ENCODE measurements at places on chromosomes 6 and 20.

DNA sequence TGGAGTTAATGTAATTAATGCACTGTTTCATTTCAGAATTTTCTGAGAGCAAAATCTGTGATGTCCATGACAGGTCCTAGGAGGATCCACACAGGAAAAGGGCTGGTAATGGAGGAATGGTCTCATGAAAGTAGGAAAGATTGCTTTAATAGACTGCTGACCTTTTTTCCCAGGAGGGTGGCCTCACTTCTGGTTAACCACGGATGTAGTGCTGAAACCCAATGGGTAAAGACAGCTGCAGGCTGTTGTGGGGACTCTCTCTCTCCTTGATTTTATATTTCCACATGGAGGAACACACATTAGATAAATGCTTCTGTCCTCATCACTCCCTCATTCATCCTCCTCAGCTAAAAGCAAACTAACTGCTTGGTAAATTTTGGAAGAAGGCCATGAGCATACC lies 23.6 kb upstream of the RIPOR2 start:
- DNase-seq, result no peak

DNA sequence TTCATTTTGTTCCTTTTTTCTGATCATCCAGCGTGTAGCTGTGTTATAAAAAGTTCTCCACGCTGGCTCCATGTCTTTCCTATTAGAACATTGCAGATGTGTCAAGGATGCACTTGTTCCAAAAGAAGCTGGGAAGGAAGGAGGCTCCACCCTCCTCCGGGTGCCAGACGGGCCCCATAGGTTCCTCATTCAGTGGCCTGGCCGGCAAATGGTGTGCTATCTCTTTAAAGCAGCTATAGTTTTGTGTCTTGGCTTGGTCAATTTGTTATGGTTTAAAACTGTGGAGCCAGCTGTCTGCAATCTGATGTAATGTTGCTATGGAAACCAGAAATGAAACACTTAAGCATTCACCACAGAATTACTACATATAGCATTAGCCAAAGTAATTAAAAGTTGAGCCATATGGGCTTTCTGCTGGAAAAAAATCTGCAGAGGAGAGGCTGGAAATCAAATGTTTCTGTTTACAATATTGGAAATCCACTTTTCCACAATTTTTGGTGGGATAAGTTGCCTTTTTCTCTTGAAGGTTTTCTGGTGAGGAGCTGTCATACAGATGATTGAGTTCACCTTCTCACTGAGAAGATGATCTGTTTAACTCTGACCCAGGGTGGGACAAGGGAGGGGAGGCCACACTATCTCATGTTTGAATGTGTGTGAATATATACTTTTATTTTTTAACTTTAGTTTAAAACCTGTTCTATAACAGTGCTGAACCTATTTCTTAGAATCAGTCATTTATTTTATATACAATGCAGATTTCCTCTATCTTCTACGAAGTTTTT lies 167.4 kb downstream of the SASH1 start:
- DNase-seq, result no peak

GRCh38 chr6:45668705-45669104 lies 291.0 kb upstream of the SUPT3H start:
- no peak for DNase-seq

GRCh38 chr20:58596750-58597248 lies 54.3 kb upstream of the STX16 start:
- no peak for DNase-seq

DNA sequence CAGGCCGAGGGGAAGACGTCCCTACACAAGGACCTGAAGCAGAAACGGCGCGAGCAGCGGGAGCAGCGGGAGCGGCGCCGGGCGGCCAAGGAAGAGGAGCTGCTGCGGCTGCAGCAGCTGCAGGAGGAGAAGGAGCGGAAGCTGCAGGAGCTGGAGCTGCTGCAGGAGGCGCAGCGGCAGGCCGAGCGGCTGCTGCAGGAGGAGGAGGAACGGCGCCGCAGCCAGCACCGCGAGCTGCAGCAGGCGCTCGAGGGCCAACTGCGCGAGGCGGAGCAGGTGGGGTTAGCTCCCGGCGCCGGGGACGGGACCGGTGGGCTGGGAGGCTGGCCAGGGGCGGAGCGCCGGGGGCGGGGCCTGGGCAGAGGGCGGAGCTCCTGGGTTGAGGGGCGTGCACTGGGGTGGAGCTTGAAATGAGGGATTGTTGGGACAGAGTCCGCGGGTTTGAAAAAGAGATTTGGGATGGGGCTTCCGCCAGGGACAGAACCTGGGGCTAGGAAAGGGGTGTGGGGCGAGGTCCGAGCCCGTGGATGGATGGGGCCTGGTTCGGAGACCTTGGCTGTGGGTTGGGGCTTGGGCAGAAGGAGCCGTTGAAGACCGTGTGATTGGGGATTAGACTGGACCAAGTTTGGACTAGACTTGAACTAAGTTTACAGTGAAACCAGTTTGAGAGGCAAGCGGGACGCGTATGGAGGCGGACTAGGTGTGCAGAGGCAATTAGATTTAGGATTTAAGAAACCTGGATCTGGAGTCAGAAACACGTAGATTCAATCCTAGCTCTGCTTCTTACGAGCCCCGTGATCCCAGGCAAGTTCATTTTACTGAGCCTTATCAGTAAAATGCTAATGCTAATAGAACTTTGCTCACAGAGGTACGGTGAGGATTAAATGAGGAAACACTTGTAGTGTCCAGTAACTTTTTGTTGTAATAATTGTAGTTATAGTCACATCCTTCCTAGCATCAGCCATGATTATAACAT lies 20.9 kb downstream of the DEF6 start:
- DNase-seq, result peak; percentile 25

GRCh38 chr6:26033941-26034354 lies 53.3 kb upstream of the HFE start:
- DNase-seq, result no peak

DNA sequence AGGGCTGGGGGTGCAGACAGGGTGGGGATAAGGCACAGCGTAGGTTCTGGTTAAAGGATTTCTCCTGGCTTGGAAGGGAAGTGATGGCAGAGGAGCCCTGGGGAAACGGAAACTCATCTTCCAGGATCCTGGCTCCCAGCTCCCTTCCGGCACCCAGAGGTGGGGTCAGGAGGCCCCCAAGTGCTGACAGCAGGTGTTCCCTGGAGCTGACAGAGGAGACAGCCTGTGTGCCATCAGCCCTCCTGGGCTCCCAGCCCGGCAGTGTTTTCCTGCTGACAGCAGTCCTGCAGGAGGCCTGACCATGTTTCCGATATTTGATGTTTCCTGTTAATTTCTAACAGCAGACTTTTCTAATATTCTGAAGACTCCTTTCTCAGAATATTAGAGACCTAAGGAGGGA lies 277.3 kb downstream of the TAF4 start:
- DNase-seq, result no peak

DNA sequence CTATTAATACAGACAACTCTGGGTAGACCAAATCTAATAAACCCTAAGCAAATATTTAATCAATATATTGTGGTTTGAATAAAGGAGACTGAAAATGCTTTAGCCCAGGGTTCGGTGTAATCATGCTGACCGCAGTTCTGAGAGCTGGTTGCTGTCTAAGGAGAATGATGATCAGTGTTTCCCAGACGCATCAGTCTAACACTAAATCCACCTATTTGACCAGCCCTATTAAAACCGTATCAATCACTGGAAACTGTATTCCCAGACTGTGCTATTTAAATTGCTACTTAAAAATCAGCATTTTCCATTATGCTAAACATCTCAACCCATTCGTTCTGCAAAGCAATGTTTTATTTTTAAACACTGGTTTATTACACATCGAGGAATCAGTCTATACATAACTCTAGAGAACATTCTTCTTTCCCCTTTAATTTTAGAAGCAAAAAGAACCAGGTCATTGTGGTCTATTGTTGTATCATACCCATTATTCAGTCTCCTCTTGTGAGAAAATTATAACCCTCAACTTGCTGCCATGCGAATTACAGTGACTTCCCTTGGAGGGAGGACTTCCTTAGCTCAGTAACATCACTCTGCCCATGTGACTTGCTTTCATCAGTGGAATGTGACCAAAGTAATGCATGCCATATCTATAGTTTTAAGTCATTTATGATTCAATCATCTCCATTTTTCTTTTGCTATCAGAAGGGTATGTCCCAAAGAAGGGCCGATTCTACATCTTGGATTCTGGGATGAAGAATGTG lies 515.2 kb upstream of the JAG1 start:
- no peak for DNase-seq

DNA sequence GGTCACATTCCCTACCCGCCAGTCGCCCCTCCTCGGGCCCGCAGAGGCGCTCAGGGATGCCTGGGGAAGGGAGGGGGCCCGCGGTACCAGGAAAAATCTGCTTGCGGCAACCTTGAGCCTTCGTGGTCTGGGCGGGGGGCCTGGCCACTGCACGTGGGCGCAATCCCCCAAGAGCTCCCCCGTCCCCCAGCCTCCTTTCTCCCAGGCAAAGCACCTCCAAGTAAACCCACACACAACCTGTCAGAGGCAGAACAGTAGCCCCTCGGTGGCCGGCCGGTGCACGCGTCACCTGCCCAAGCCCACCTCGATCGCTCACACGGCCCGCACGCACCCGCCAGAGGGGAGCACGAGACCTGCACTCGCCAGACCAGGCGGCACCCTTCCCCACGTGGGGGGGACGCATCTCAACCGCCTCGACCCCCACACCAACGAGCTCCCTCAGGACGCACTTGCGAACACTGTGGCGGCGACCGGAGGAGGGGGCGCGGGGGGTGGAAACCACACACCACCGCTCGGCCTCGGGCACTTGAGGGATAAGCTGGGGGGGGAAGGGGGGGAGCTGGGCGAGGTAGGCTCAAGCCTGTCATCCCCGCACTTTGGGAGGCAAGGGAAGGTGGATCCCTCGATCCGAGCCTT lies 1955.7 kb upstream of the DEFB115 start:
- no peak for DNase-seq

DNA sequence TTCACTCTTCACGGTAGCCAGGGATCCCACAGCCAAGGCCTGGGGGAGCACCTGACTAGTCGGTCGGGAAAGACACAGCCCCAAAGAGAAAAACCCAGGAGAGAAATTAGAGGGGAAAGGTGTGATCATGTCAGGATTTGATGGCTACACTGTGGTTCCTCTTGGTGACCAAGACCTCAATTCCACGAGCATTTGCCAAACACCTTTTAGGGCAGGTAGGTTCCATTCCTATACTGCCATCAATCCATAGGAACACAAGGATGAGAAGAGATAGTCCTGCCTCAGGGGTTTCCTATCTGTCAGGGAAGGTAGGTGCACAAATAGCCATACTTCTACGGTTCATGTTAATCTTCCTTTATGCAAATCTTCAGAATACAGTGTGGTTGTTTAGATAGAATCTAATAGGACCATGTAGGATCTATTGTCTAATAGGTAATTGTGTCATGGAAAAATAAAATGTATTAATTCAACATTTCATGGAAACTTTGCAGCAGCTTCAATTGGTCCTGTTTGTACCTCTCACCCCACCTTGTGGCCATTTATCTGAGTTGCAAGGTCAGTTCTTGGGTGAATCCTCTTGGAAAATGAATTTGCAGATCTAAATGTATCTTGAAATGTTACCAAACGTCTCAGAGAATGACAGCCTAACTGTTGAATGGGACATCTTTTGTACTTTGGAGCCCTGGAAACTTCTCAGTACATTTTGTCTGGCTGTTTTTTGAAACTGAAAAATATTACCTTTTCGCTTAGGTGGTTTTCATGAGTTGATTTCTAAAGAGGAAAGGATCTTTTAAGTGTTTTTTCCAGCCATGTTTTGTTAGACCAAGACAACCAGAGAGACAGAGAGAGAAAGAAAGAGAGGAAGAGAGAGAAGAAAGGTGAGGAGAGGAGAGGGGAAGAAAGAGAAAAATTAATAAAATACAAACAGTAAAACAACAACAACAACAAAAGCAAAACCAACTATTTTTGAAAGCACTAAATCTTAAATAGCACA lies 33.7 kb upstream of the IYD start:
- no peak for DNase-seq

- DNase-seq, result no peak
Observed at GRCh38 chr20:57265336-57265996, 975 bp downstream of the BMP7 start.

DNA sequence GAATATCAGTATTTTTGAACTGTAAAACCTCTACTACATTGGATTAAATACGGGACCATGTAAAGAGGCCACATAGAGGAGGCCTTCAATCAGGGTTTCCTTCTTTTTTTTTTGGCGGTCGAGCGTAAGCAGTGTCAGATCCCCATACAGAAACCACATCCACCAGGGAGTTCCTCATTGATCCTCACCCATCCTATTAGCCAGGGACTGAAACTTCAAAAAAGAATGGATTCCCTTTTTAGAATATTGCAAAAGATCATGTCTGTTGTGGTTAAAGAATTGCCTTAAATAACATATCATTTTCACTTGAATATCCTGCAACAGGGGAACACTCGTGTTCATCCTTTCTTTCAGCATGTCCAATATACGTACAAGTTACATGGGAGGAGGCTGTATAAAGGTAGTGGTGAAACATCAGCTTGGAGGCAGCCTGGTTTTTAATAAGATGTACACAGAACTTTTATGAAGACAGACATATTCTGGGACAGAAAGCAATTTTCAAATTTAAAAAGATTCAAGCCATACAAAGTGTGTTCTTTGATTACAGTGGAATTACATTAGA lies 96.1 kb downstream of the PPP1R14C start:
- DNase-seq, result no peak

GRCh38 chr6:146408583-146408982 lies 135.1 kb upstream of the RAB32 start:
- no peak for DNase-seq

DNA sequence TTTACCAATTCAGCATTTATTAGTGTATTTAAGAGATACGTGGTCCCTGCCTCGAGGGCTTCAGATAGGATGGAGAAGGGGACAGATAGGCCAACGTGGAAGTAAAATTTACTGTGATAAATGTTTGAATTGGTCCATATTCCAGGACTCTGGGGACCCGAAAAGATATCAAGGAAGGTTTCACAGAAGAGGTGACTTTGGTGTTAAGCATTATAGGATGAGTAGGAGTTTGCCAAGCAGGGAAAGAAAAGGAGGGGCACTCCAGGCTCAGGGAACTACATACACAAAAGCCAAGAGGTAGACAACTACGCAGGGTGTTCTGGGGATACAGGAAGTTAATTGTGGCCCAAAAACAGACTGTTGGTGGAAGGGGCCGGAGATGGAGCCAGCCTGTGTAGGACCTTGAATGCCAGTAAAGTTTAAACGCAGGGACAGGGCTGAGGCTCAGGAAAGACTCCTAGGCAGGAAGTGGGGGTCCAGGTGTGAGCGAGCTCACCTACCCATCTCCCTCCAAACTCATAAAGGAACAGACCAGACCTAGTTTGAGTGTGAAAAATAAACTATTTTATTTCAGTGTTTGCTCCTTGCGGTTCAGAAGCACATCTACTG lies 37.0 kb downstream of the TGM2 start:
- no peak for DNase-seq

DNA sequence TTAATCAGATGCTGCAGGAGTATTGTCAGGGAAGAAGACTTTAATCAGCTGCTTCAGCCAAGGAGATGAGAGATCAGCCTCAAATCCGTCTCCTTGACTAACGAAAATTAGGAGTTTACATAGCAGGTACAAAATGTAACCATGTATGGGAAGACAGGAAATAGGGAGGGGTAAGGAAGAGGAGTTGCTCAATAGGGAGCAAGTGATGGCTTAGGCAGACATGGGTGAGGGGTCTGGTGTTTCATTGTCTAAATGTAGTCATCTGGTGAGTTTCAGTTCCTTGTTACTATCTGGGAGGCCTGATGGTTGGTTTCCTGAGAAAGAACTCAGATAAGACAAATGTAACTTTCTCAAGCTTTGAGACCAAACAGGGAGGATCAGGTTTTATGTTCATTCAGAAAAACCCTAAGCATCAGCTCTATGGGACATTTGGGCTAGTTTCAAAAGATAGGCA lies 217.3 kb upstream of the SULF2 start:
- no peak for DNase-seq
